IPS-NIHi11 (cell line): ENCODE measurements at places on chromosomes 5 and 9.

DNA sequence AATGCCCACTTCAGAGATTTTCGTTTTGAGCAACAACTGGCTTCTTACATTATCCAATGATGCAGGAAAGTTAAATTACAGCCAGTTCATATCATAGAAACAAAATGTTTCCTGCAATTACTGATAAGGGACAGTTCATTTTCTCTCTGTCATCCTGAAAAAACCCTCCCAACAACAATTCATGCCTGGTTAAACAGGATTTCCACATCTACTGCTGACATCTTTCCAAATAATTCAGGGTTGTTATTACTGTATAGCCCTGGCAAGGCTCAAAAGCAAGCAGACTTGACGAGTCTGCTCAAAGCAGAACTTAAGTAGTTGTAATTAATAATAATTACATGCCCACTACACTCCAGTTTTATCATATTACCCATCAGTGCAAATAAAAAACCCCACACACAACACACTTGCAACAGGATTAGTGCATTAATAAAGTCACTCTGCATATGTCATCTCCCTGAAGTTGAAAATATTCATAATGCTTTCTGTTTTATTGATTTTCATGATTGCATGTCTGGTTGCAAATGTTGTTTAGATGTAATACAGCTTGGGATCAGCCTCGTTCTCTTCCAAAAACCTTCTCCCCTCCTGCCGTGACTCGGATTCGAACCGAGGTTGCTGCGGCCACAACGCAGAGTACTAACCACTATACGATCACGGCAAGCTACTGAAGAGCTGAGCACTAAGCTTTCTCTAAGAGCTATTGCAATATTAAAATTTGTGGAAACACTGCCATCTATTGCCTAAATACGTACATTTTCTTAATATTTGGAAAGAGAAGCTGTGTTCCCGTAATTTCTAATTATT, 119.6 kb upstream of the NFIB start:
- no peak for DNase-seq

DNA sequence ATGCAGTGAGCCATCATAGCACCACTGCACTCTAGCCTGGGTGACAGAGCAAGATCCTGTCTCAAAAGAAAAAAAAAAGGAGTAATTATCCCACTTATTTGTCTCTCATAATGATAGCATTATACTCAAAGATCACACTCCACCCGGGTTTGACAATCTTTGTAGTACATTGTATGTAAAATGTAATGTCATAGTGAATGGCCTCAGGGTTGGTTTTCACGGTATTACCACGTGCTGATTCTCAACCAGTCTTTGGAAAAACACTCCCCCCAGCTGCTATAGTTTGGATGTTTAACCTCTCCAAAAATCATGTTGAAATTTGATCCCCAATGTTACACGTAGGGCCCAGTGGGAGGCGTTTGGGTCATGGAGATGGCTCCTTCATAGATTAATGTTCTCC, 402.4 kb upstream of the GRAMD2B start:
- DNase-seq: no peak

- no peak for DNase-seq
Measured at GRCh38 chr9:99347568-99347967, 125.5 kb downstream of the SEC61B start.

GRCh38 chr5:113125371-113125770, 148.8 kb downstream of the DCP2 start:
- no peak for DNase-seq

DNA sequence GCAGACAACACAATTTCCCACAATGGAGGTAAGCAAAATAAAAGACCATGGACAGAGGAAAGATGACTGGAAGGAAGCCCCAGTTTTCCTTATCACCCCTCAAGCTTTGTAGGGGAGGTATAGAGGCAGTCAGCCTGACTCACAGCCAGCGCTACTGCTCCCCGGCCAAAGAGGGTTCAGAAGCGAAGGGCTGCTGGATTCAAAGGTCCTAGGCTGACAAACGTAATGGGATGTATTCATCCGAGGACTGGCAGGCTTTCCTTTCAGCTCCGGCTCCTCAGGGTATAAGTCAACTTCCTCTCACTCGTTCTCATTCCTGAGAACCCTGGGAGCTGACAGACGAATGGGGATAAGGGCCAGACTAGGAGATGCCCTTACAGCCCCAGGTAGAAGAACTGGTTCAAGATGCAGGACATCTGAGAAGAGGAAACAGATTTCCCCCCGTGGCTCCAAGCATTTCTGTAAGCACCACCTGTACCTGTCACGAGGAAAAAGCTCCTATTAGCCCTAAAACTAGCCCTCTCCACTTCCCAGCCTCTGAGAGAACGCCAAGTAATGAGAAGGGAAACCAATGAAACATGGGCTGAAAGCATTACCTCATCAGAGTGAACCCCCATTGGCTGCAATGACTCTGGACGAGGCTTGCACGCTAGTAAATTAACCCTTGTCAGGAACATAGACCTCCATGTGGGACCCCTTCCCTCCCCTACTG, 22.1 kb upstream of the FAM13B start:
- peak; percentile 57 for DNase-seq

- DNase-seq: no peak
Measured at GRCh38 chr5:171495122-171495700, 75.8 kb downstream of the FGF18 start.

DNA sequence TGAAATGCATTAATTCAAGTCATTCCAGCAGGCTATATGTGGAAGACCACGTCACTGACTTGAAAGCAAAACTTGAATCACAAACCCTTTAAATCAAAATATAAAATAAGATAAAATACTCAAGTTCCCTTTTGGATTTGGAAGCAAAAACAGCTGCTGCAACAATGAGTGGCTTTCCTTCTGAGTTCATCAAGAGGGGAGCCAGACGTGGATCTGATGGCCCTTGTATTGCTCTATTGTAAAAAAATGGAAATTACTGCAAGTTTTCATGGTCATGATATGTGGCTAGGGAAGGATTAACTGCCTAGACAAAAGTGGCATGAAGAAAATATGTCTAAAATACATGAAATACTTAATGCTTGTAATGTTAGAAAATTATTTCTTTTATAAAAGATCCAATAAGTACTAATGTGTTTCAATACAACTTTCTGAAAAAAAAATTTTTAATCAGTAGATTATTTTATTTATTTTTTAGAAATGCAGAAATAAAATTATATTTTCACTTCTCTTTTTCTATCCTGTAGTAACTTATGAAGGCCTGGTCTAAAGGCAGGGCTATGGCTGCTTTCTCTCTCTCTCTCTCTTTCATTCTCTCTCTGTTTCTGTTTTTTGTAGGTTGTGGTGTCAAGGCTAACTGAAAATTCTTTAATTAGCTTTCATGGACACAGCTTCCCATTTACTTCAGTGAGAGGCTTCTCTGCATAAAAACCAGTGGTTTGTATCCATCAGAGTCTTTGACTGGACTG, 24.0 kb downstream of the LIX1 start:
- DNase-seq: no peak

GRCh38 chr9:27047136-27047535, 41.7 kb upstream of the LRRC19 start:
- no peak for DNase-seq

- DNase-seq: peak; percentile 86
Measured at GRCh38 chr5:55226934-55227663, at the start of gene MCIDAS. MCIDAS (minus strand) TSS chr5:55227315; CDS start chr5:55227138, 177 bp downstream.

DNA sequence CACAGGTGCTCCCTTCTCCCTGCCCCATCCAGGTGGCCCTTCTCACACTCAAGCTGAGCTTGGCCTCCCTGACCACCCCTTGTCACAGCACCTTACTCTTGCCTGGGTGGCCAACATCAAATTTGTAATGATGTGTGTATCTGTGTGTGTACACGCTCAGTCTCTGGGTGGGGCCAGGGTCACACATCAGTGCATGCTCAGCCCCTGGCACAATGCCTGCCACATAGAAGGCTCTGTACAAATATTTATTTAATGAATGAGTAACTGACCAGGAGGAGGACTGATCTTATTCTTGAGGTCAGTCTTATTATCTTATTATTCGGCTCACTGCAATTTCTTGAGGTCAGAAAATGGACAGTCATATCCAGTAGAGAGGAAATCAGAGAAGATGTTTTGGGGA, 41.3 kb upstream of the HAND1 start:
- no peak for DNase-seq

DNA sequence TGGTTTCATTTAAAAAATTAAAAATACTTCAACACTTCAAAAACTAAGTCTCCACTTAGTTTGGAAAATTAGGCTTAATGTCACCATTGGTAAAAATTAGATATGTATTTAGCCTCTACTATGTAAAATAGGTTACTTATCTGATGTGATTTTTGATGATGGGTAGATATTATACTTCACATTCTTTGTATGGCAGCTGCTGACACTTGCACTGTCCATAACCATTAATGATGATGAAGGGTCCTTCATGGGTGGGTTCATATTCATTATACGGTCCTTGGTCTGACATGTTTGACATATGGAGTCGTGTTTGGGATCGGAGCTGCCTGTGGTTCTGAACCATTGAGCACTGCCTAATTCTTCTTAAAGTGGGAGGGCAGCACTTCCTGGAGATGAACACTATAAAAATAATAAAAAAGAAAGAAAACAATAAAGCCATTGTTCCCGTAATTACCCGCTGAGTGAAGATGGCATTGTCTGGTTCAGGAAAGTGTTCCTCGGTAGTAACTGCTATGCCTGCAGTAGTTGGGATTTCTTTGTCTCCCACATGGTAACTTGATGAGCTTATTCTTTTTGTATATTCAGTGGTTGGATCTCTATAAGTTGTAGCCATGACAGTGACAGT, 2.2 kb downstream of the LRRTM2 start:
- no peak for DNase-seq

- no peak for DNase-seq
Measured at GRCh38 chr9:121297389-121297788, 29.4 kb downstream of the GSN start.

DNA sequence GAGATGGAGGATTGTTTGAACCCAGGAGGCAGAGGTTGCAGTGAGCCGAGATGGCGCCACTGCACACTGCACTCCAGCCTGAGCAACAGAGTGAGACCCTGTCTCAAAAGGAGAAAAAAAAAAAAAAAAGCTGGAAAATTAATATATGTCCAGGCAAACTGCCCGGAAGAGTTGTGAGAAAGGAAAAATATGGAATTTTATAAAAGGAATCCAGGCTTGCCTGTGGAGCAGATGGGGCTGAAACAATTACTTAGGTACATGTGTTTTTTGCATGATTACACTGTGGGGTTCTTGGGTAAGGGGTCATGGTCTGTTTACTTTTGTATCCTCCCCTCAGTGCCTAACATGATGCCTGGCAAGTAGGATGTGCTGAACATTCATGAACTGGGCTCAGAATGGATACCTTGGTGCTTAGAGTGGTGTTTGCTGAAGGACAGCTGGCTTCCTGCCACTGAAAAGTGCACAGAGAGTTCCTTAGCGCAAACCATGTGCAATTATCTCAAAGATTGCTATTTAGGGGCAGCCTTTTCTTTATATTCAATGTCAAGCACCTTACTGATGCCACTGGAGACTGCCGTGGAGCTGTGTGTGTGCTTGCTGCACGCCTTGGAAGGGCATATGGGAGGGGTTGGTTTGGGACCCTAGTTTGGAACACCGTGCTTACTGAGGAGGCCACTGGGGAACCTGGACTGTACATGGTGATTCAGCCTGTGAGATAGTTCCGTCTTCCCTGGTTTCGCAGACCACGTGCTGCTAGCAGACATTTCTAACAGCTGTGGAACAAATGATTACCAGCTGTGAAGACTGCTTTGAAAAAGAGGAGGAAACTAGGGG, 78.4 kb downstream of the MAP1B start:
- no peak for DNase-seq

- no peak for DNase-seq
Measured at GRCh38 chr5:36017622-36018021, 26.4 kb upstream of the UGT3A1 start.

GRCh38 chr9:120372040-120372439, 207.9 kb downstream of the CDK5RAP2 start:
- DNase-seq: no peak

GRCh38 chr9:77753180-77753579, 105.1 kb upstream of the GNA14 start:
- no peak for DNase-seq

DNA sequence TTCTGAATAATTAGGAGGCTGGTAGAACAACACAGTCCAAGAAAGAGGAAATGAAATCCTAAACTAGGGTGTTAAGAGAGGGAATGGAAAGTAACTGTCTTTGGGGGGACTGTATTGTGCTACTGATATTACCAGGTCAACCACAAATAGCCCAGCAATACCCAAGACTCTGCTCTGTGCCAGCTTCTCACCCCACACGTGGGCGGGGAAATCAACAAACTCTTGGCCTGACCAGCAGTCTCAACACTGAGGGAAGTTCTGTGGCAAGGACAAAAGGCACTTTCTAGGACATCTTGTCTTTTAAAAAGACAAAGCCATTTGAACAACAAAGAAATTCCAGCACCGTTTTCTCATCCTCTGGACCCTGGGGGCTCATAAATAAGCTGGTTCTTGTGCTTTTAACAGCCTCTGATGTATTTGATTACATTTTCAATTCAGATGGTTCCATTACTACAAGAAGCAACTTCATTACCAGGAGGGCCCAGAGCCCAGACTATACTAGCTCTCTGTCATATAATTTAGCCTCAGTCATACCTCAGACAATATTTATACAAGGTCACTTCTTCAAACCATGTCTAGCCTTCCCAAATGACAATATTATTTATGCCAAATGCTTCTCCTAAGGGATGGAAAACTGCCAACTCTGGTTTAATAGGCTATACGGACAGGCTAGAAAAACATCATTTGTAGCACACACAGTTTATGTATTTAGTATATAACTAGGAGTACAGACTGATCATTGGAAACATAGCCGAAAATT, 297.8 kb downstream of the CWC27 start:
- no peak for DNase-seq

DNA sequence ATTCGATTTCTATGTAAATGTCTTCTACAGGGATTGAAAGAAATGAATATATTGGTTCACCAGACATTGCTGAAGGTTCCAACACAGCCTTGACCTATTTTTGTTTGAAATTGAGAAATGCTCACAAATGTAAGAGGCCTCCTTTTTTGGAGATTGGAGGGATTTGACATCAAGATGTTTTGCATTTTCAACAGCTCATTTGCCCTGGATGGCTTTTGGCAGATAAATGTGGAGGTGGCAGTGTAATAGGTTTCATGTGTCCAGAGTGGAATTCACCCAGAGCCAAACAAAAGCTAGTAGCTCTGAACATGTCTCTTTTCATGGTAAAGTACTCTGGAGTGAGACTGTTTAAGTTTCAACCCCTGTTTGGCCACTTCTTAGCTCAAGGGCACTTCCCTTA, 77.3 kb downstream of the PALM2AKAP2 start:
- DNase-seq: no peak

DNA sequence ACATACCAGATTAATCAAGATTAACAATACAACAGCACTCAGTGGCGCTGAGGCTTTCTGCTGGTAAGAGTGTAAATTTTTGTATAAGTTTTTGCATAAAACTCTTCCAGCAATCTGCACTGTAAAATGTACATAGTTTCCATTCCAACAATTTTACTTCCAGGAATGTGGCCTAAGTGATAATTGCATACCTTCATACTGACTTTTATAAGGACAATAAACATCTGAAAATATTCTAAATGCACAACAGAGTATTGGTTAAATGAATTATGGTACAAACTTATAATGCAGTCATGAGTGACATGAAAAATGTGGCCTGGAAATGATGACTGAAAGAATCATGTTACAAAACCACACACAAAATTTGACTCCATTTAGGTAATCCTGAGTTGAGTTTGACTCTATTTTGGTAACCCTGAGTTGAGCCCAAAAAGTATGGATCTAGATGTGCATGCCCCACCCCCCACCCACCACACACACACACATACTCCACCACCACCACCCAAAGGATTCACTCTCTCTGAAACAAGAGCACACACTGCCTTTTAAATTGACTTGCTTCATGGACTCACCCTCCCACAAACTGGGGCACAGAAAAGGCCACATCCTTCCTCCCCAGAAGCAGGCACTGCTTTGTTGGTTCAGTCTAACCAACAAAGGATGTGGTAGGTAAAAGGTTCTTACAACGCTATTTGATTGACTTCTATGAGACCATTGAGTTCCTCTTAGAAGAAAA, 137.6 kb downstream of the SUSD1 start:
- no peak for DNase-seq
